ENCODE measurements at places on chromosomes 5 and 9. TPM values are rescaled to one million over a fixed set of nuclear protein-coding genes. Genes with fewer than 3 reads are reported as not detected.

The SLC24A2 gene
- total RNA-seq: not detected

The ZNF622 gene
- 36.3 TPM for total RNA-seq

The UGT3A1 gene
- not detected for total RNA-seq

The SPATA31D4 gene
- not detected for total RNA-seq

The C9orf50 gene
- total RNA-seq: not detected

The TAF11L10 gene
- not detected for total RNA-seq

The PCDHB15 gene
- total RNA-seq: not detected

The IFNA1 gene
- total RNA-seq: not detected

The IL4 gene
- total RNA-seq: 0.32 TPM

The OR1Q1 gene
- total RNA-seq: not detected

Data from activated CD4-positive, alpha-beta T cell treated with anti-CD3 and anti-CD28 coated beads for 36 hours (primary cell).